ENCODE measurements at places on chromosomes 5 and 9. TPM values are rescaled to one million over a fixed set of nuclear protein-coding genes. Genes with fewer than 3 reads are reported as not detected.

Gene DDX4
- total RNA-seq, result 0.48 TPM

DNA sequence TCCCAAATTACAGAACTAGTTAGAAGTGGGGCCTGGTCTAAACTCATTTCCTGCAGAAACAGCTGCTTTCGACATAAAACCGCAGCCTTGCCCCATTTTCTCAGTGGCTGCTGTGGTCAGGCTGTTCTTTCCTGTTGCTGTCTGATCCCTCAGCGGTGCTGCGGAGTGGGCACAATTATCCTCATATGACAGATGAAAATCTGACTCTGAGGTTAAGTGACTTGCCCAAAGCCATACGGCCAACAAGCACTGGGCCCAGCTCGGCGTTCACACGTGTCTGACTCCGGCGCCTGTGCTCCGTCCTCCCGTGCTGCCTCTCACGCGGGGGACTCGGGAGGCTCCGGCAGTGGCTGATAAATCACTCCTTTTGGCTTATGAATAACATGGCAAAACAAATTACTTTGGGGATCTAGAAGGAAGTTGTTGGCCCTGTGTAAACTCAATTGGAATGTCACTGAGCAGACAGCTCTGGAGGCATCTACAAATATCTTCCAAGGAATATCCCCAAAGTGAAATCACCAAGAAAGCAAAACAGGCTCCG, 142.6 kb upstream of the LMX1B start:
- peak; percentile 89 for DNase-seq

Gene CCDC69
- 84.1 TPM for total RNA-seq

DNA sequence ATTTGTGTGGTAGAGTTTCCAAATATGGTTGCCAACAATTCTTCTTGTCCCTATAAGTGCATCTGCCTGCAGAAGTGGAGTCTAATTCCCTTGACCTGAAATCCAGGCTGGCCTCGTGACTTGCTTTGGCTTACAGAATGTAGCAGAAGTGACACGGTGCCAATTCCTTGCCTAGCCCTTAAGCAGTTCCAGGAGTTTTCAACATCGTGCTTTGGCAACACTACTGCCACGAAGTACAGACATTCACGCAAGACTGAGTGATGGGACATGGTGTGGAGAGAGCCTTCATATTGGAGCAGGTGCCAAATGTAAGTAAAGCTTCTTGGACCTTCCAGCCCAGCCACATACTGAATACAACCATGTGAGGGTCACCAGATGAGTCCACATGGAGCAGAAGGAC, 92.9 kb upstream of the NEK6 start:
- DNase-seq, result no peak

DNA sequence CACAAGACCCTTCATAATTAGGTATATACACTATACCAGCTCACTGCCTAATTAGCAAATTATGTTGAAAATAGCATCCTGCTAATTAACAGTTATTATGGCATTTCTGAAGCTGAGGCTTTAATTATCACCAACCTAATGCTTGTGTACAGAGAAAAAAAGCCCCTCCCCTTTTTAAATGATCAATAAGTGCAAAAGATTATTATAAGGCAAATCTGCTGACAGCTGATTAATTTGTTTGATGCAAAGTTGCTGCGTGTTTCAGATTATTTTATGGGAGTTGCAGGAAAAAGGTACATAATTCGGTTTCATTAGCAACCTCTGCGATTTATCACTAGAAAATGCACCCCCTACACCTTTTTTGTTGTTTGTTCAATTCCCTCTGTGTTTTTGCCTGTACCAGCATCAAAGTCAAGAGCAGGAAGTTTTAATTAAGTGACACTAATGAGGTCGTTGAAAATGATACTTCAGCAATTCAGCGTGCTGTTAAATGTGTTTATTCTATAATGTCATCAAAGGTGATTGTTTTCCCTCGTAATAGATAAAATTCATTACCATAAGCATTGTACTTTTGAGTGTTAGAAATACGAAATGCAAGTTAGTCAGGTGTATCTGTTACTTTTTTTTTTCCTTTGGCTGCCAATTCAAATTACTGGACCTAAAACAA, 170.0 kb downstream of the EBF1 start:
- DNase-seq, result no peak

DNA sequence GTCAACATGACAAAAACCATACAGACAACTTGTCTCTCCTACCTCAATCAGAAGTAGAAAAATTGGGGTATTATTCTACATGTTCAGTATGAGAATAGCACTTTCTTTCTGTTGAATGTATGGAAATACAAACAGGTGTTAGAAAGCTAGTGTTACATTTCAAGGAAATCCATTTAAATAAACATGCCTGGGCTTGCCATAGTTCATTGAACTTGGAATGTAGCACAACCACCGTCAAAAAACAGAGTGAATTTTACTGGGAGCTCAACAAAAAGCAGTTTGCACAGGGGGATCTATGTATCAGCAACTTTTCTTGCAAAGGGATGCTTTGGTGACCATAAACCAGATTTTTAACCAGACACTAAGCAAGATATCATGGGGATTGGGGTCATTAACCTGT, 307.9 kb upstream of the SMARCA2 start:
- DNase-seq, result no peak

GRCh38 chr9:117704024-117704575, at the start of gene TLR4:
TSS of gene TLR4 (plus strand) at chr9:117704403. CDS start at chr9:117704473, 70 bp downstream.
- no peak for DNase-seq
